ENCODE measurements at places on chromosomes 12 and 14.

DNA sequence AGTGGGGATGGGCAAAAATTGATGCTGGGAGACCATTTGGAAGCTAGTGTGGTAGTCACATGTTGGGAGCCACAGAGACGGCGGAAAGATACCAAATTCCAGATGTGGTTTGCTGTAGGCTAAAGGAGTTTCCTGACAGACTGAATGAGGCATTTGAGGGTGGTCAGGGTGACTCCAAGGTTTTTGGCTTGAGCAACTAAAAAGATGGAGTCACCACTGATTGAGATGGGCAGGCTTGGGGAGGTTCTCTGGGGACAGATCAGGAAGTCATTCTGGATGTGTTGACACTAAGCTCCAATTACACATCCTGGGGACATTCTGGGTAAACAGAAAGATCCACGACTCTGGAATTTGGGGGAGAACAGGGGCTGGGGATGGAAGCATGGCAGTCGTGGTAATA, 15.5 kb upstream of the SERPINA9 start:
- no peak for DNase-seq

DNA sequence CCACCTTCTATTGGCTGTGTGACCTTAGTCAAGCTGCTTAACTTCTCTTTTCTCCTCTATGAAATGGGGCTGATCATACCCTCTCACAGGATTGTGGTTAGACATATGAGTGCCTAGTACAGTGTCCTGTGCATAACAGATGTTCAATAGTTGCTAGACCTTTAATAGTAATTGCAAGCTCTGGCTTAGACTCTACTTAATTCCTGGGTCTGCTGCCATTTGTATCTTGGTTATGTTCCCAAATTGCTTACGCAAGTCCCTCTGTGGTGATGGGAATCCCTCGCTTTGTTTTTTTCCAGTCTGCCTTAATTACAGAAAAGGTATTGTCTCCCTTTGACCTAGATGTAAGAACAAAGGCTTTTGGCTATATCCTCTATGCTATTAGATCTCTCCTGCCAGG, 15.1 kb downstream of the SUDS3 start:
- DNase-seq: no peak

- no peak for DNase-seq
Observed at GRCh38 chr12:54383041-54383609, 1.4 kb downstream of the ZNF385A start.

- no peak for DNase-seq
Observed at GRCh38 chr14:44657203-44657602, 150.1 kb upstream of the FSCB start.

DNA sequence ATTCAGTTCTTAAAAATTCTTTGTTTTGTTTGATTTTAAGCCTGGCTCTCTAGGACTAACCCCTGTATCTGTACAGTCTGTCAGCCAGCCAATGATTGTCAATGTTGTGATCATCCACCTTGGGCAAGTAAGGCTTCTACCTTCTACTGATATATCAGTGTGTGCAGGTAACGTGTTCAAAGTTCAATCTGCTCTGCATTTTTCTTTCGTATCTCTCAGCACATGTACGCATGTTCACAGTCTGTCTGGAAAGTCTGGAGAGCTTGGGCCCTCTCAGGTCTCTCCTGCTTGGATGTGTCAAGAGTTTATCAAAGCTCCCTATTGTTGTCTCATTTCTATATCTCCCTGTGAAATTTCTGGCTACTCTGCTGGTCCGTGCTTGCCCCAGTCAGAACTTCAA, 138.6 kb upstream of the VRK1 start:
- no peak for DNase-seq

DNA sequence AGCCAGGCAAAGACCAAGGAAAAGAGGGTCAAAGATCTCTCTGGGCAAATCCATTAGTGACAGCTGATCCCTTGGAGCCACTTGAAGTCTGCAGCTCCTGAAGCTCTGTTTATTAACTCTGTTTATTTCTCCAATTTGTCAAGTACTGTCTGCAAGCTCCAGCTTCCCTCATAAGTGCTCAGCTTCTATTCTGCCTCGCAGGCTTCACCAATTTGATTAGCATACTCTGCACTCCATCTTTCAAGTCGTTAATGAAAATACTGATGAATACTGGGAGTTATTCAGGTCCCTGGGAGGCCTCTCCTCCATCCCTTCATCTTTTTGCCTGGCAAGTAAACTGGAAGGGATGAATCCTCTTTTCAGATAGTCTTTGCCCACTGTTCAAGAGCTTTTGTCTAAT, 54.3 kb downstream of the TTC9 start:
- DNase-seq: no peak

- no peak for DNase-seq
Observed at GRCh38 chr12:95740751-95741150, 49.8 kb downstream of the NTN4 start.

- DNase-seq: no peak
Observed at GRCh38 chr14:53608369-53608768, 348.3 kb downstream of the BMP4 start.

DNA sequence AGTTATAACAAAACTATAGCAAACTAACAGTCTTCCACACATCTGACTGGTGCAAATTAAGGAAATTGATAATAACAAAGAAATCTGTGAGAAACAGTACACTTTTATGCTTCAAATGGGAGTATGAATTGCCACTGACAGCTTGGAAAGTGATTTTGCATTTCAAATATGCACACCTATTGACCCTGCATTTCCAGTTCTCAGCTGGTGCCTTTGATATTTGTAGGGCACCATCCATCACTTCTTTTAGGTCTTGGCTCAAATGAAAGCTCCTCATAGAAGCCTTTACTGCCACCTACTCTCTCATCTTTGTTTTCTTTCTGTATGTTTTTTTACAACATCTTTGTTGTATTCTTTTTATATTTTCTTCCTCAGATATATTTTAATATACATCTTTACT, 125.1 kb downstream of the ST8SIA1 start:
- DNase-seq: no peak

DNA sequence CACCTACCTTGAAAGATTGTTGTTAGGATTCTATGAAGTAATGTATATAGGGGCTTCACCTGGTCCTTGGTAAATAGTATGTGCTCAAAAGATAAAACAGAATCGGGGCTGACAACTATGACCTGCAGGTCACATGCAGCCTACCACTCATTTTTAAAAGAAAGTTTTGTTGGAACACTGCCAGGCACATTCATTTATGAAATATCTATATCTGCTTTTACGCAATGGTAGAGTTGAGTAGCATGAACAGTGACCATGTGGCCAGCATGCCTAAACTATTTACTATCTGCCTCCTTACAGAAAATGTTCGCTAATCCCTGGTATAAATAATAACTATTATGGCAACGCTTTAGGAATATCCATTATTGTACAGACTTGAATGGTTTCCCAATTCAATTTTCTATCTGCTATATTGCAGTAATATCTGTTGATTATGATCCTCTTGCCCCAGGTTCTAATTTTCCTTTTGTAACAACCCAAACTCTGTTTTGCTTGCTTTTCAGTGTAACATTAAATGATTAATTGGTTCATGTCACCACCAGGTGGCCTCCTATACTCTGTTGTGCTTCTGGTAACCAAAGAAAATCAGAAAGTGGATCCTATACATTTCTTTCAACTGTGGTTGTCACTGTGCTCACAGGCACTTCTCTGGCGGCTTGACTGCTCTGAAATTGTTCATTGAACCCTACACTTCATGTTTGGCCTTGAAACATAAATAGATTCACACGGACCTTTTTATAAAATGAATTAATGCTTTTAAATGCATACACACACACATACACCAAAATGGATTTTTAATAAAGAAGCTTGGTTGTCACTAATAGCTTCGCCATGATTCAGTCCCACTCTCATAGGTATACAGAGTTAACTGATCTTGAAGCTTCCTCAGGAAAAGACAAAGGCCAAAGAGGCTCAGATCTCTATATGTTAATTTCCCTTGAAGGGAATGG, 227.7 kb upstream of the NPAS3 start:
- no peak for DNase-seq

DNA sequence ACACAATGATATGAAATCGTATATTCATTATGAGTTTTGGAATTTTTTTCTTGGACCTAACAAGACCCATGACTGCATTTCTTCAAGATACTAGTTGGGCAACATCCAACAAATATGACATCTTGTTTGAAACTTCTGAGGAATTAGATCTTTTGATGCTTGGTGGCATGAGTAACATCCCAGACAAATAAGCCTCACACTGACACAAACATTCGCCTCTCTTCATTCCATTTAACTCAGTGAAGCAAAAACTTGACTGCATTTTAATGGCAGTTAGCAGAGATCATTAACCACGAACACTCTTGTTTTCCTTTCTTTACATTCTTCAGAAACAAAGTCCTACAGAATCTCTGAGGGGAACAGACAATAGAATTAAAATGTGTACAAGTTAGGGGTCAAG, 758.3 kb downstream of the C12orf50 start:
- DNase-seq: no peak

DNA sequence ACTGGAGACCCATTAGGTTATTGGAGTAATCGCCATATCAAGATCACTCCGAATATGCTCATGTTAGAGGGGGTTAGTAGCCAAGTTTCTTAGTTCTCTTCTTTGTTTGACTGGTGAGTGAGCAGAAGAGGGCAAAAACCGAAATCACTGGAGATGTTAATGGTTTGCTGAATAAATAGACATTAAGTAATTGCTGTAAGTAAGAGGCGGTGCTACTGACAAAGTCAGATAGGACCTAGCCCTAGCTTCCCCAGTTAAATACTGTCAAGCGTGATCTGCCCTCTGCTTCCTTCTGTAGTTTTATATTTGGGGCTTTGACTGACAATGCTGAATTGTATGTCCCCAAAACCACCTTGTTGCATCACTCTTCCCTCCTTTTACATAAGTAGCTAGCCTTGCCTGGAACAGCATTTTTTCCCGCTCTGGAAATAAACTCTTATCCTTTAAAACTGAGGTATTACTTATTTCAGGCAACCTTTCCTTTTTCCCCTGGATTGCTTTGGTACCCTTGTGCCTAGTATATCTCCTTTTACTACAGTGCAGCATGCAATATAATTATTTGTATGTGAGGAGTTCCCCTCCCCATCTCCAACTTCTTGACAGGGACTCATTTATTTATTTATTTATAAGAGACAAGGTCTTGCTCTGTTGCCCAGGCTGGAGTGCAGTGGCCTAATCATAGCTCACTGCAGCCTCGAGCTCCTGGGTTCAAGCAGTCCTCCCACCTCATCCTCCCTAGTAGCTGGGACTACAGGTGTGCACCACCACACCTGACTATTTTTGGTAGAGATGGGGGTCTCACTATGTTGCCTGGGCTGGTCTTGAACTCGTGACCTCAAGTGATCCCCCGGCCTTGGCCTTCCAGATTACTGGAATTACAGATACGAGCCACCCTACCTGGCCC, 1.4 kb downstream of the SNRPF start:
- DNase-seq: no peak

DNA sequence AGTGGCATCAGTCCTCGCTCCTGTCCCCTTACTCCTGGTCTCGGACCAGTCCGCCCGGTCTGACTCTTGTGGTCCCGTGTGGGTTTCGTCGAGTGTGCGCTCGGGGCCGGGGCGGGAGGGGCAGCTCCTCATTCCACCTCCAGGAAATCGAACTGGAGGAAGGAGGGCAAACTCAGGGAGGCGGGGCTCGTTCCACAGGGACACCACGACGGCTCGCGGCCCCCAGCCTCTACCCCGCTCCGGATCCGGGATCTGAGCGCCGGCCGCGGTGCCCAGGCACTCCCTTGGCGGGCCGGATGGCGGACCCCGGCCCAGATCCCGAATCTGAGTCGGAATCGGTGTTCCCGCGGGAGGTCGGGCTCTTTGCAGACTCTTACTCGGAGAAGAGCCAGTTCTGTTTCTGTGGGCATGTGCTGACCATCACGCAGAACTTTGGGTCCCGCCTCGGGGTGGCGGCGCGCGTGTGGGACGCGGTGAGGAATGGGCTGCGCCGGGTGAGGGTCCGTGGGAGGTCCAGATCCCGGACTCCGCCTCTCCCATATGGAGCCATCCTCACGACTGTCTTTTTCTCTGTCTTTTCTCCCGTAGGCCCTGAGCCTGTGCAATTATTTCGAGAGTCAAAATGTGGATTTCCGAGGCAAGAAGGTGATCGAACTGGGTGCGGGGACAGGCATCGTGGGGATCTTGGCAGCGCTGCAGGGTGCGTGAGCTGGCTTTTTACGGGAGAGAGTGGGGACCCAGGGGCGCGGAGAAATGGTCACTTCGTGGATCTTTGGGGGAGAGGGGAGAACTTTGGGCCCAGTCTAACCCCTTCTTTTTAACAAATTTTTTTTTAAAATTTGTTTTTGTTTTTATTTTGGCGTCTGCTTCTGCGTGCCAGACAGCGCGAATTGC, at the start of gene EEF1AKMT3:
EEF1AKMT3 (plus strand) TSS at position 186 of the 894 bp plus-strand sequence; CDS start at position 297, 111 bp downstream.
- no peak for DNase-seq

- no peak for DNase-seq
Observed at GRCh38 chr14:74400919-74401503, 25.0 kb downstream of the SYNDIG1L start.

DNA sequence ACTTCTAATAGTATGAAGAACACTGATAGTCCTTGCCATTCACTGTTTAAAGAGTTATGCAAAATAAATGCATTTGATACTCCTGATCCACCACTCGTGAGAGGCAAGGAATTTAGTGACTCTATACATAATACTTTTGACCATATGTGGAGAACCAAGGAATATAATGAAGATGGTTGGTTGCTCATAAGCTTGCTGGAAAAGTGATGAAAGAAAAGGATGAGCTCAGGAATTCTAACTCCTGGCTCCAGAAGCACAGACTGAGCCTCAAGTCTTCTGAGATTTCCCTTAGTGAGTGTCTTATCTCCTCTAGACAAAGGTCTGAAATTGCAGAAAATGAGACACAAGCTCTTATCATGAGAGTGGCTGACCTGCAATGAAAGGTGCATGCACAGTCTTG, 57.1 kb upstream of the KRAS start:
- DNase-seq: no peak

- DNase-seq: no peak
Observed at GRCh38 chr12:107397890-107398500, 287.6 kb upstream of the PWP1 start.

DNA sequence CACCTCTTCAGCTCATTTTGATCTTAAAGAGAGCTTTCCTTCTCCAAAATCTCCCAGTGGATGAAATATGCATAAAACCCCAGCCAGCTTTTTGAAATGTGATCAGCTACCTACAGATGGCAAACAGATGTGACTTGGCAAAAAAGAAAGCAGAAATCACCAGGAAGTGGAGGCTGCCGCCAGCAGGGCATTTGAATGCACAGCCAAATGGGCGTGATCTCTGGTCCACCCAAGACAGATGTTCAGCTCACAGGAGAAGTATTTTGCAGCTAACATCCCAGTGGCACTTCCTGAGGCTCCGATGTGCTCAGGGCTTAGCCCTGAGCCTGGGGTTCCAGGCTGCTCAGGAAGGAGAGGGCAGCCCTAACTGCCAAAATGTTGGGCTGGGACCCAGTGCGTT, 78.3 kb downstream of the LGMN start:
- DNase-seq: no peak

GRCh38 chr12:43052441-43052840, 462.9 kb upstream of the PRICKLE1 start:
- DNase-seq: no peak

DNA sequence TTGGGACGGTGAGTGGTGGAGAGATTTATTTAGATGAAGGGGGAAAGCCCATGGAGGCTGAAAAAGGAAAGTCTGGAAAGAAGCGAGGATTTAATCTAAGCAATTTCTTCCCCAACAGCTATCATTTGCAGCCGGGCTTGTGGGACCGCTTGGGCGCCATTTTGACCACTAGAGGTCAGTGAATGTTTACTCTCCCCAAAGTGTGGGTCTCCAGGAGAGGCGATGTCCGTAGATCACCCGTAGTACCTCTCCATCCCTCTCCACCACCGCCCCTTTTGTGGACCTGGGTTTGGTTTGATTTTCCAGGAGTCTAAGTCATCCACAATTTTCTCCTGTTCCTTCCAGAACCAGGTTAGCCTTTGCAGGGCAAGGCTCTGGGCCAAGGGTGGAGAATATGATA, 91.2 kb upstream of the PARP11 start:
- DNase-seq: no peak

Measured in activated T-helper 1 cell treated with anti-CD3 and anti-CD28 coated beads, Interleukin-2, amount 50 U/mL, for 16 hours (primary cell).